ENCODE measurements at places on chromosomes 1 and 21.

DNA sequence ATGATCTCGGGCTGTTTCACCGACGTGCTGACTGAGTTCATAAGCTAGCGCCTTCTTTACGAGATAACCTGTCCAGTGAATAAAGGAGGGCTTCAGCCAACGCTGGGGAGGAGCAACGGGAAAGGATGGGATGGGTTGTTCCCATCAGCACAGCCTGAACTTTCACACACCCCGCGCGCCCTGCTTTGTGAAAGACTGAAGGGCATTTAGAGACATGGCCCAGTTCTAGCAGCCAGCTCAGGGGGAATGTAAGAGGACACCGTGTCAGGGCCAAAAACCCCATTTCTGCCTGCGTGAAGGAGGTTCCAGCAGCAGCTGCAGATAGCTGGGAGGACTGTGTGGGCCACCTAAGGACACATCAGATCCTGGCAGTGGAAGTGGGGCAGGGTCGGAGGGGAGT is 255.1 kb upstream of the RAB4A start:
- DNase-seq, result no peak

DNA sequence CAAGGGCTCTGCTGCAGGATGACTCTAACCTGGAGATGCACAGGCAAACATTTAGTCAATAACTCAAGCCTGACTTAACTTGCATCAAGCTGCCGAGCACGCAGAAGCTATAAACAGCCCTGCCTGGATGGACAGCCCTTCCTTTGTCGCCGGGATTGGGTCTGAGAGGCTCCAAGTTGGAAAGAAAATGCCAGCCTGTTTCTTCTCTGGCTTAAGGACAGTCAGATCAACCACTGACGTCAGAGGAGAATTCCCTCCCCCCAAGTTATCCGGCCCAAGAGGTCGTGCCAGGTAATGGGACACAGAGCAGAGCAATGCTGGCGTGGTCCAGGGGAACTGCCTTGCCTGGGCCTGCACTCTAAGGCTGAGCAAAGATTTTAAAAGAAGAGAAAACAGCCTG is 27.1 kb upstream of the LRRC38 start:
- no peak for DNase-seq

- DNase-seq, result no peak
Measured at GRCh38 chr1:79827446-79827845, 820.9 kb upstream of the ADGRL4 start.

GRCh38 chr1:204465546-204466415 is 28.8 kb downstream of the PIK3C2B start:
- DNase-seq, result no peak

DNA sequence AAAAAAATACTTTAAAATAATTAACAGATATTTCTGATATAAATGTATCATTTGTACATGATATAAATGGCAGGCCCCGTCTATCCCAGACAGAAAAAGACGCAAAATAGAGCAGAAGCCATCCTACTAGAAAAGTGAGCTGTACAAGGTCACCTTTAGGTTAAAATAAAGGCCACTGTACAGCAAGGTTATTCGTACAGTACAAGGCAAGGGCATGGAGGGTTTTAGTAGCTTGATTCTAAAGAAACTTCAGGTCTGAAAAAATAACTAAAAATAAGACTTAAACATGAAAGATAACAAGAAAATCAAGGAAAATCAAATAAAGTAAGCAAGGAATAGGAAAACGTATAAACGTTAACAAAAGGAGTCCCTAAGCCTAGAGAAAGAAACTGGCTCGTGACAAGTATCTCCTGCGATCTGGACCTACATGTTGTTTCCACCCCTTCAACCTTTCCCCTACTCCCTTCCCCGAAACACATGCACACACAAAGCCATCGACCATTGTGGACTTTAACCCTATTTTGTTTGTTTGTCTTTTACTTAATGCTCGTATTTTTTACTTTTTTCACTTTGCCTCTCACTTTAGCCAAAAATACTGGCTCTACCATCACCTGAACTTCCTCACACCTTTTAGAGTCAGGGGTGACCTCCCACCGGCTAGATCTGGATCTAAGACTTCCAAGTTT is 26.5 kb upstream of the SLC30A10 start:
- no peak for DNase-seq

DNA sequence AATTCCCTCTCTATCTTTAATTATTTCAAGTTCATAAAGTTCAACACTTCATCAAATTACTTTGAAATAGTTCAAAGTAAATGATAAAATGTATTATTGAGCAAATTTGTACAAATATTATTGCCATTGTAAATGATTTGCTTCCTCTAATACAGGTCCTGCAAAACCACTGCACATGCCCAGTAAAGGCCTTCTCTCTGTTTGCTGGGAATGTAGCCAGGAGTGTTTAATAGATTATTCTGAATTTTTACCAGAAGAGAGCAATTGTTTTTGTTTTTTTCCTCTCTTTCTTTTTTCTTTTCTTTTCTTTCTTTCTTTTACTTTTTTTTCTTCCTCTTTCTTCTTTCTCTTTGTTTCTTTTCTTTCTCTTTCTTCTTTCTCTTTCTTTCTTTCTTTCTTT is 486.3 kb downstream of the PTBP2 start:
- DNase-seq, result no peak

- DNase-seq, result no peak
Measured at GRCh38 chr1:42312576-42313212, 22.3 kb downstream of the FOXJ3 start.

- no peak for DNase-seq
Measured at GRCh38 chr1:110436635-110437034, 14.3 kb upstream of the PROK1 start.

GRCh38 chr1:118185084-118185832 is at the start of gene SPAG17:
SPAG17 (minus strand) TSS chr1:118185228; CDS start chr1:118185157, 71 bp downstream.
- peak; percentile 71 for DNase-seq

- DNase-seq, result no peak
Measured at GRCh38 chr1:236425031-236425663, 31.1 kb downstream of the EDARADD start.

DNA sequence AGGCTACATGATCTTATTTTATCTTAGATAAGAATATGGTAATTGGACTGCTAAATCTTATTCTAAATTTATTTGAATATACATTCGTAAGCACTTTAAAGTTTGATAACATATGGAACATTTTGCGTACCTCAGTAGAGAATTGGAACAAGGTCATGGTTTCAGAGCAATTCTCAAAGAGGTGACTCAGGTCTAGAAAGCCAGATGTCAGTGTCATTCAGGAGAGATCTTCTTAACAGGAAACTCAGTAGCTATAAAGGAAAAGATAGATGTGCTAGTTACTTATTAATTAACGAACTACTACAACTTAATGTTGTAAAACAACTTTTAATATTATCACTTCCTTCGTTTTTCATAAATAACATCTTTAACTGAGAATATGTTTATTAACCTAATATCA is 142.5 kb downstream of the USP25 start:
- no peak for DNase-seq

- no peak for DNase-seq
Measured at GRCh38 chr1:193417945-193418744, 231.7 kb upstream of the B3GALT2 start.

GRCh38 chr1:206839857-206840256 is 25.6 kb upstream of the IL20 start:
- no peak for DNase-seq

DNA sequence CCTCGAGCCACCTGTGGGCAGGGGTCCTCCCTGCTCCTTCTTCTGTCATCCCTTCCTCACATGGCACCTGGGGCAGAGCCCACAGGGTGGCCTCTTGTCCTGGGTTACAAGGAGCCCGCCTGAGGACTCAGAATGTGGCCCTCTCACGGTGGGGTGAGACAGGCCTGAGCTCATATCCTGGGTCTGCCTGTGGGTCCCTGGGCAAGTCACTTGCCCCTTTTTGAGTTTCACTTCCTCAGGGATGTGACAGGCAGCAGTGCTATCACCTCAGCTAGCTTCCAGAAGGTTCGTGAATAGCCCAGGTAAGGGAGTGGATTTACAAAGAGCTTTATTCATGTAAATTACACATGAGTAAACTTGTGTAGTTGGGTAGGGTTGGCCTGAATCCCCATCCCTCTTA is 33.5 kb downstream of the HTR6 start:
- DNase-seq, result no peak

DNA sequence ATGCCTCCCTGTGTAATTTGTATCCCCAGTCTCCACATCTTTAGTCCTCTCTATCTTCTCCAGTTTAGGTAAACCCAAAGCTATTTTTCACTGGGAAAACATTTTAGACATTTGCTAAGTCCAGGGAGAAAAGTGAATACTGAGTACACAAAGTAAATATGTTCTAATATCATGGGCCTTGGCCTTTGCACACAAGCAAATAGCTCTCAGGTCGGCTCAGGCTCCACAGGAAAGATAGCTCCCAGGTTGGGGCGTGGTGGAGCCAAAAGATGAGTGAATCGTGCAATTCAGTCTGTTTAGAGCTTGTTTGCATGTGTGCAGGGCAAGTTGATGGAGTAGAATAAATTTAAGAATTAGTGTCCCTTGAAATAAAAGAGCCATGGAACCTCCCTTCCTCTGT is 7.9 kb downstream of the RGSL1 start:
- no peak for DNase-seq

DNA sequence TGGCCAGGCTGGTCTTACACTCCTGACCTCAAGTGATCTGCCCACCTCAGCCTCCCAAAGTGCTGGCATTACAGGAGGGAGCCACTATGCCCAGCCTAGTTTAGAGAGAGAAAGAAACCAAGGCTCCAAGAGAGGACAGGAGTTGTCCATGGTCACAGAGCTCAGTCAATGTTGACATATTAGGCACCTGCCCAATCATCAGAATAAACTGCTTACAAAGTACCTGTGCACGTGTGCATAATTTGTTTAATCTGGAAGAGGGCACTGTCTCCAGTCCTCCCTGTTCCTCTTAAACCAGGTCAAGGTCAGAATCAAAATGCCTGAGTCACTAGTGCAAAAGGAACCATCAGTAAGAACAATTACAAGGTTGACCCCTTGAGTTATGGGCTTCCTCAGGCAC is 20.3 kb upstream of the MPZL1 start:
- DNase-seq, result no peak

DNA sequence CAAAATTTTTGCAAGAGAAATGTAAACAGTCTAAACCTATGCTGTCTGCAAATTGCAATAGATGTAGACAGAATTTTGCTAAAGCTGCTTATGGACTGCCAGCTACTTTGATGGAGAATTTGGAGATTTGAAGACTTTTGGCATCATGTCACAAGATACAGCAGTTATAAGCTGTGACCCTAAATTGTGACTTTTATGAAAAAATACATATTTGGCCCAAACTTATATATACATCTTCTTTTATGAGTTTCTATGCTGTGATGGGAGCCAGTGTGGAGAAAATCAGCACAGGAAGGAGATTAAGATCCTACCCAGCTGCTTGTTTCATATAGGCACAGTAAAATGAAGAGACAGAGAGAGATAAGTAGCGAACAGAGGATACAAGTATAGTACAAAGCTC is 1595.4 kb downstream of the PLA2G4A start:
- no peak for DNase-seq

DNA sequence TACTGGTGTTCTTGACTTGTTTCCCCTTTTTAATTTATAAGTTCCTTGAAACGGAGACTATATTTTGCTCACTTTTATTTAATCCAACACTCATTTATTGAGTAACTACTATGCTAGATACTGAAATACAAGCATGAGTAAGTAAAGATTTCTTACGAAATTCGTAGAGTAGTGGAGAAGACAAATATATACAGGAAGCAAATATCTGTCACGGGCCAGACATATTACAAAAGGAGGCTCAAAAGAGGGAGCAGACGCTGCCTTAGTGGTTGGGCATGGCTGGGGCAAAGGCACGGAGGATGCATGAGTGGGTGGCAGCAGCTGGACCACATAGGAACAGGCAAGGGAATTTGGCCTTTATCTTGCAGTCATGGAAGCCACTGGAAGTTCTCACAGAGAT is 6.8 kb downstream of the NCF2 start:
- no peak for DNase-seq

Data from tibial artery (tissue), 4 donors.